Activated CD4-positive, alpha-beta T cell treated with anti-CD3 and anti-CD28 coated beads, Interleukin-2, Interleukin-4, amounts not matched to agents 100 ng/mL and 50 ng/mL, durations not matched to agents 16 hours and 8 hours (primary cell): ENCODE measurements at places on chromosomes 16 and 17.

DNA sequence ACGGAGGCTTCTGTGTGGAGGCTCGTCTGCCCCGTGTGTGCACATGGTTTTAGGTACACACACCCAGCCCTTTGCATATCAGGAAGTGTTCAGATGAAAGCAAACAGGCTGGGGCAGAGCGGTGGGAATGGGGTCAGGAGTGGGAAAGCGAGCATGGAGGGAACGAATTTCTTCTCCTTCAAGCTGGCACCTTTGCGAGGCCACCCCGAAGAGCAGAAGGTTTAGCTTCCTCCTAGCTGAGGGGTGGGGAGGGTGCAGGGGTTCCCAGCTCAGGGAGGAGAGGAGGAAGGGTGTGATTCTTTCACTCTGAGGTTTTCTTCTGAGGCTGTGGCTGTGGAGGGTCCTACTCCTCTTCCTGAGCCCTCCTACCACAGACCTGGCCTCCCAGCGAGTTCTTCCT lies 83.6 kb downstream of the ABR start:
- DNase-seq: no peak

DNA sequence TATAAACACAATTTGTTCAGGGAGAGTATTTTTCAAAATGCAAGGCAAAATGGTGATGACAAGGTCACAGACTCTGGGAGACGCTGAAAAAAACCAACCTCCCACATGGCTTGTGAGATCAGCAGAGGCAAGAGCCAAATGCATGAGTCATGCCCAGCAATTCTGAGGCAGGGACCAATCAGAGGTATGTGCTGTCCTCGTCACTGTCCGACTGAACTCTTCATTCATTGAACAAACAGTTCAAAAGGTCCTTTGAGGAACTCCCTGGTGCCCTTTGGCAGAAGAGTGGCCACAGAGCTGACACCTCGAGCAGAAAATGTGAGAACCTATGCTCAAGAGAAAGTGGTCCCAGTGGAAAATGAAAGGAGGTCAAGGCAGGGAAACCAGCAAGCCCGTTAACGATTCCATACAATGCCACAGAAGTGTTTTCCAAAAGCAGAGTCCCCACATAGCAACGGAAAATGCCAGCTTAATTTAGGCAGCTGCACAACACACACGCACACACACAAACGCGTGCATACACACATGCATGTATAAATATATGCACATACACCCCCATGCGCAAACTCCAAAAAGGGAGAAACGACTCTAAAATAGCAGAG lies 50.9 kb downstream of the CDH11 start:
- DNase-seq: no peak

DNA sequence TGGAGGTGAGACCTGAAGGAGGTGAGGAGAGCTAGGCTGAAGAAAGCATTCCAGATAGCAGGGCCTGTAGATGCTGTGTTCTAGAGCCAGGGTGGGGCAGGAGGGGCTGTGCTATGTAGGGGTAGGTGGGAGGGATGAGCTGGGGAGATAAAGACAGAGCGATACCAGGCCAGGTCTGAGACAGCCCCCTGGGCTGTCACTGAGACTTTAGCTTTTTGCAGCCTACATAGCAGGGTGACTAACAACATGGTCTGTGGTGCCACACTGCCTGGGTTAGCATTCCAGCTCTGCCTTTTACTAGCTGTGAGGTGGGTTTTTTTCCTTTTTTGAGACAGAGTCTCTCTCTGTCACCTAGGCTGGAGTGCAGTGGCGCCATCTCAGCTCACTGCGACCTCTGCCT lies 14.3 kb downstream of the NUP85 start:
- no peak for DNase-seq

DNA sequence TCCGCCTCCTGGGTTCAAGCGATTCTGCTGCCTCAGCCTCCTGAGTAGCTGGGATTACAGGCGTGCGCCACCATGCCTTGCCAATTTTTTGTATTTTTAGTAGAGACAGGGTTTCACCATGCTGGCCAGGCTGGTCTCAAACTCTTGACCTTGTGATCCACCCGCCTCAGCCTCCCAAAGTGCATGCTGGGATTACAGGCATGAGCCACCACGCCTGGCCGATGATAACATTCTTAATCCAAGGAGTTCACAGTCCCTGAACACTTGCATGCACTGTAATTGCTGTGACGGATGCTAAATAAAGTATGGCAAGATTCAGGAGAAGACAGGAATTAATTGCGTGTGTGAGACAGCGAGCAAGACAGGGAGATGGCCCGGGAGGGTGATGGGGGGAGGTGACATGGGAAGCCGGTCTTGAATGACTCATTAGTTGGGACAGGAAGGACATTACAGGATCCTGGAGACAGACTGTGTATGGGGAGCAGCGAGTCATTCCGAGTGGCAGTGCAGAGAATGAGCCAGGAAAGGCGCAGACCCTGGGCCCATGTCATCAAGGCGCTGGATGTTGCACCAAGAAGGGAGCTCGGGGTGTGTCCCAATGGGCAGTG lies 6.7 kb downstream of the ABCA3 start:
- DNase-seq: no peak

GRCh38 chr17:75876190-75876937 lies 2.0 kb downstream of the TRIM47 start:
- DNase-seq: peak; percentile 81

- DNase-seq: no peak
These were observed 4.8 kb downstream of the RHBDF2 start for GRCh38 chr17:76496464-76496863.

DNA sequence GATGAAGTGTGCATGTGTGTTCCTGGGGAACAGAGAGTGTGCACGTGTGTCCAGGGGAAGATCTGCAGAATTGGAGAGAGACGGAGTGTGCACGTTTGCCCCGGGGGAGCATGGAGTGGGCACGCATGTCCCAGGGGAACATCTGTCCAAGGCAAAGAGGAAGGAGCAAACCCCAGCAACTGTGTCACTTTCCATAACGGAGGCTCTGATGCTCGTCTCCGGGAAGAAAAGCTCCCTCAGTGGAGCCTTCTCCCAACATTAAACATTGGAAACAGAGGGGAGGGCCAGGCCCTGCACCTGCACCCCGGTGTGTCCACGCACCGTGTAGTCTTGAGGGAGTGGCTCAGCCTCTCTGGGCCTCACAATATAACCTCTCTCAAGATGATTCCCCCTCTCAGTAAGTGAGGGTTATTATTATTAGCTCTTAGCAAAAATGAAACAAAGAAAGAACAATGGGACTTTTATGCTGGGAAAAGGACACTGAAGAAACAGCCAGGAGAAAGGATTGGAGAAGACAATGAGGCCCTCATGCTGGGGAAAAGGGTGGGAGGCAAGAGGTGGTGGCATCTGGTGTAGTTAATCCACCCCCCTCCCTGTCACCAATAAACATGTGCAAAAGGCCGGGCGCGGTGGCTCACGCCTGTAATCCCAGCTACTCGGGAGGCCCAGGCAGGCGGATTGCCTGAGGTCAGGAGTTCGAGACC lies 7.6 kb downstream of the RAB40B start:
- no peak for DNase-seq

- DNase-seq: no peak
These were observed 918.4 kb upstream of the SOX9 start for GRCh38 chr17:71202449-71202848.

DNA sequence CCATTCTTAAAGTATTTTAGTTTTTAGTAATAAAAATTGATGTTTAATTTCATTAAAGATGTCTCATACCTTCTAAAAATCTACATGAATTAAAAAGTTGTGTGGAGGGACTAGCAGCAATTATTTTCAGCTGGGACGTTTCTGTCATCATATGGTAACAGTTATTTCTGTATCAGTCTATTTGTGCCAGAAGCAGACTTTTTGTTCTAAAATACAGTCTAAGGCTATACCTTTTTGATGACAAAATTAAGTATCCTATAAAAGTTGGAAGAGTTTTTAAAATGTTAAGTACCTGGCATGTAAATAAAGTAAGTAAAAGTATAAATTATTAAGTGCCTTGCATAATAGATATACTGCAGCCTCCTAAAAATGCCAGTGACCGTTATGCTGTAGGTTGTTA lies 5.9 kb downstream of the TAOK1 start:
- DNase-seq: no peak

- DNase-seq: no peak
These were observed 17.1 kb upstream of the PHB1 start for GRCh38 chr17:49431743-49432142.

- DNase-seq: peak; percentile 54
These were observed 10.0 kb downstream of the GPR179 start for GRCh38 chr17:38333635-38334295.

- peak; percentile 62 for DNase-seq
These were observed 93.6 kb upstream of the MPHOSPH6 start for GRCh38 chr16:82263521-82264143.

GRCh38 chr16:15509593-15510535 lies 75.5 kb downstream of the BMERB1 start:
- DNase-seq: no peak

- no peak for DNase-seq
These were observed 13.5 kb downstream of the SPPL2C start for GRCh38 chr17:45857977-45858708.

DNA sequence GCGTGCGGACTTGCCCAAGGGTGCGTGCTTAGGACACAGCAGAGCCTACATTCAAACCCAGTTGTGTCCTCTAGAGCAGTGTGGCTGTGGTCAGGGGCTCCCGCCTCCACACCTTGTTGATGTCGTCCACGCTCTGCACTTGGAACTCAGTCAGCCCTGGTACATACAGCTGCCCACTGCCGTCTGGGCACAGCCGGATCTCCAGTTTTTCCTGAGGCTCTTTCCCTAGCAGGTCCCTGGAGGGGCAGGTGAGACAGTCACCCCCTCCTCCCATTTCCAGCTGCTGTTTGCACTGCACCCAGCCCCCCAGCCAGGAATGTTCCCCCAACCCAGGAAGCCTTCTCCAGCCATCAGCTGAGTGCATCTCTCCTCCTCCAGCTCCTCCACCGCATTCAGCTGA lies 25.7 kb downstream of the KATNB1 start:
- DNase-seq: no peak

DNA sequence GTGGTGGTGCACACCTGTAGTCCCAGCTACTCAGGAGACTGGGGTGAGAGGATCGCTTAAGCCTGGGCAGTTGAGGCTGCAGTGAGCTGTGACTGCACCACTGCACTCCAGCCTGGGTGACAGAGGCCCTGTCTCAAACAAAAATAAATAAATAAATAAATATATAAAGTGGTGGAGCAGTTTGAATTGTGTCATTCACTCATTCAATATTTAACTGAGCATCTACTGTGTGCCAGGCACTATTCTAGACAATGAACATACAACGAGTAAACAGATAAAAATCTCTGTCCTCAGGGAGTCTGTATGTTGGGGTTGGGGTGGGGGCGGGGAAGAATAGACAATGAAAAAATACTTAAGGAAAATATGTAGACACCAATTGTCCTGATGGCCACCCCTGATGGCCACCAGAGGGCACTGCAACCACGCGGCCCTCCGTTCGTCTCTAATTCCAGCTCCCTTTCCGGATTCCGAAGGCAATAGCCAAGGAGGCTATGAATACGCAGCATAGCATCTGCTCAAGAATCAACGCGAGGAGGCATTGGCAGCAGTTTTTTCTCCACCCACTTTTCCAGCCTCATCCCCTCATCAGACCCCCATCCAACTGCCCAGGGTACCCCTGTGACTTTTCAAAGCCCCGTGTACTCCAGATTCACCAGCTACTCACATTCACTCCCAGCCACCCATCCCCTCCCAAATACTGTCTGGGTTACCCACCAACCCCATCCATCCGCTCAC lies 21.4 kb downstream of the QPRT start:
- DNase-seq: peak; percentile 78

DNA sequence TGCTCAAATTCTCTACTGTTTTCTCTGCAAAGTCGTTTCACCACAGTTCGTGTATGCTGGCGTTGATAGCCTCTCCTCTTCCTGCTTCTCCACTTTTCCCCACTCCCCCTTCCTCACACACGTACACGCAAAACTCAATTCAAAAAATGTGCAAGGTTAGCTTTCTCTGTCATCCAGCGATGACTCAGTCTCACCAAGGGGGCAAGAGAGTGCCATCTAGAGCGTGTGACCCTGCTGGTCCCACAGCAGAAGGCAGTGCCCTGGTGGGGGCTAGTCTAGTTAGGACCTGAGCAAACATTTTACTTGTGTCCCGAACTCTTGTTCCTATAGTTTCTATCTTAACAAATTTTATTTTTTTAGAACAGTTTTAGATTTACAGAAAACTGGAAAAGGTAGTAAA lies 121.2 kb upstream of the CHMP6 start:
- DNase-seq: peak; percentile 58

GRCh38 chr17:69978056-69978646 lies 96.9 kb upstream of the KCNJ16 start:
- no peak for DNase-seq

DNA sequence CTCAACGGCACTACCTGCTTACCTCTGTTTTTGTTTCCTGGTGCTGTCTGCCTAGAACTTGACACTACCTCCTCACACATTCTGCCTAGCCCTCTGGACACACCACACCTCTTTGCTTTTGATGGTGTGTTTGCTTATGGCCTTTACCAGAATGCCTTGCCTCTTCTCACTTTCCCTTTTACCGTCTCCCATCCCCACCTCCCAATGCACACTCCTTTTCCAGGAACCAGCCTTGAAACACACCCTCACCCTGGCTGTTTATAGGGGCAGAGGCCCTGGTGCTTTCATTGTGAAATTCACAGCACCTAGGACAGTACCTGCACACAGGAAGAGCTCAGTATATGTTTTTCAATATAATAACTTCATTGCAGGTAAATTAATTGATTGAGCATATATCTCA lies 56.2 kb downstream of the MAP2K6 start:
- no peak for DNase-seq

DNA sequence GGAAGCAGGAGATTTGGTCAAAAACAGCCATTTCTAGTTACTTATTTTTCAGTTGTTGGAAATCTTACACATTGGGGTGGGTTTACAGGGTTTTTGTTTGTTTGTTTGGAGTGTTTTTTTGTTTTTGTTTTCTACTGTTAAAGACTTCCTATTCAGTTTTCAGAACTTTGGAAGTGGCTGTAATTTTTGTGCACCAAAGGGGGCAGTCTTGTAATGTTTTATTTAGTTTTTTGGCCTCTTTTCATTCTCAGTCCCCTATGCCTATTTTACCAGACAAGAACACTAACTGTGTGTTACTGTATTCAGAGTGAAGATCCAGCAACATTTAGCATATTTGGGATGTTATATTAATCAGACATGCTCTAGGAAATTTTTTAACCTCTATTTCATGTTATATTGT lies 20.6 kb downstream of the TPPP3 start:
- DNase-seq: no peak

GRCh38 chr16:25143928-25144327 lies 32.4 kb downstream of the LCMT1 start:
- no peak for DNase-seq
